ENCODE measurements at places on chromosomes 16 and 17. TPM values are rescaled to one million over a fixed set of nuclear protein-coding genes. Genes with fewer than 3 reads are reported as not detected.

DNA sequence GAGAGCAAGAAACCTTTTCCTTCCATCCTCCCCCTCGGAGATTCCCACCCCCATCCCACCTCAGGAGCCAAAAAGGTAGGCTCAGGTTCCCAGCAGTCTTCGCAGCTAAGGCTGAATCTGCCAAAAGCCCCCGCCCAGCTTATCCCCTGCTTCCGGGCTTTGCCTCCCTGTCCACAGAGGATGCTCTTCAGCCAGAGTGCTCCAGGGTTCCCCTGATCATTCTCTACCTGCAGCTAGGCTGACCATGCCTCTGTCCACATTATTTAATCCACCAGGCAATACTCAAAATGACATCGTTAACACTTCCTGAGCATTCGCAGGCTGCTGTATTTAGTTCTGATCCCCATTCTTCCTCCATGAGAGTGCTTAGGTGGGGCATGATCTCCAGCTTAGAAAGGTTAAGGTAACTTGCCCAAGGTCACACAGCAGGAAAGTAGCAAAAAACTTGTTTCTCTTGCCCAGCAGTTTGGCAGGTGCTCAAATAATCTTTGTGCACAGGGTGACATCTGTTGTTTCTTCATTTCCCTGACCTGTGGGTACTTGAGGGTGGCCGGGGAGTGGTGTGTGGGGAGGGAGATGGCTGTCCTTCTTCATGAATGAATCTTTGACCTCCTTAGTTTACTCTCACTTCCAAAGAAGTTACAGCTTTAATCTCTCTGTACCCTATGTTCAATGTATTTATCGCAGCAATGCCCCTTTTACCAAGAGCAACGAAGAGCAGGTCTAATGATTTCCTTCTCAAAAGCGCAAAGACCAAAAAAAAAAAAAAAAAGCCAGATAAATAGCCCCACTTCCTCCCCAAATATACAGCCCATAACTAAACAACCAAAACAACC, 848 bp upstream of the TBKBP1 start:
- DNase-seq, result no peak

DNA sequence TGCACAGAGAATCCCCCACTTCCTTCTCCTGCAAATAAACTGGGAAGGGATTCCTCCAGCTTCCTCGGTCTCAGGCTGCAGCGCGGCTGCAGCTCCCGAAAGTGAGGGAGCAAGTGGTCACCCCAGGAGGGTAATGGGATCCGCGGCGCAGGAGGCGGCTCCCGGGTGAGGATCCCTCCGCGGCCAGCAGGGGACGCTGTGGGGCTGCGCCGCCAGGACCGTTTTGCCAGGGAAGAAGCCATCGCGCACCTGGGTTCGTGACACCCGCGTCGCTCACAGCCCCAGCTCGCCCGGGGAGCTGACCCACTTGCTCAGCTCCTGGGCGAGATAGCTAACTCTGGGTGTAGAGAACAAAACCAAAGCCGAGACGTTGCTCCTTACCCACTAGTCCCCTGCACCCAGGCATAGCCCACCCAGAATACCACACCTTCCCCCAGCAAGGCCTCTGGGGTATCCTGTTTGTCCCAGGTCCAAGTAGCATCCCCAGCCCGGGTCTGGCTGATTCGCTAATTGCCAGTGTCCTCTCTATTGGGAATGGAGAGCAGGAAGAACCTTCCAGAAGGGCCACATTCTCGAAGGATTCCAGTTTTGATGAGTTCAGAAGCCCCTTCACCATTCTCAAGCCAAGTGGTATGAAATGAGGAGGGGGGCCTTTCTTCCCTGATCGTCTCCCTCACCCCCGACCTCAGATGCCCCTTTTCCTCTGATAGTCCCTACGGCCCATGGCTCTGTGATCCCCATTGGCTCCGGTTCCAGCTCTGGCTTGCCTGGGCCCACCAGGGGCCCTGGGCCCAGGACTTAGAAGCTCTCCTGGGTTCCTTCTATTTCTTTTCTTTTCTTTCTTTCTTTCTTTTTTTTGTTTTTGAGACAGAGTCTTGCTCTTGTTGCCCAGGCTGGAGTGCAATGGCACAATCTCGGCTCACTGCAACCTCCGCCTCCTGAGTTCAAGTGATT, 14.1 kb downstream of the CYGB start:
- DNase-seq, result peak; percentile 88

Gene KRT15
- total RNA-seq, result 144 TPM

GRCh38 chr16:27403601-27403992, 1.6 kb downstream of the IL21R start:
- DNase-seq, result no peak

Gene ADORA2B
- 118 TPM for total RNA-seq

GRCh38 chr17:79997011-79997660, 38.5 kb downstream of the TBC1D16 start:
- no peak for DNase-seq

GRCh38 chr16:52470585-52470984, 76.4 kb downstream of the TOX3 start:
- DNase-seq, result no peak

DNA sequence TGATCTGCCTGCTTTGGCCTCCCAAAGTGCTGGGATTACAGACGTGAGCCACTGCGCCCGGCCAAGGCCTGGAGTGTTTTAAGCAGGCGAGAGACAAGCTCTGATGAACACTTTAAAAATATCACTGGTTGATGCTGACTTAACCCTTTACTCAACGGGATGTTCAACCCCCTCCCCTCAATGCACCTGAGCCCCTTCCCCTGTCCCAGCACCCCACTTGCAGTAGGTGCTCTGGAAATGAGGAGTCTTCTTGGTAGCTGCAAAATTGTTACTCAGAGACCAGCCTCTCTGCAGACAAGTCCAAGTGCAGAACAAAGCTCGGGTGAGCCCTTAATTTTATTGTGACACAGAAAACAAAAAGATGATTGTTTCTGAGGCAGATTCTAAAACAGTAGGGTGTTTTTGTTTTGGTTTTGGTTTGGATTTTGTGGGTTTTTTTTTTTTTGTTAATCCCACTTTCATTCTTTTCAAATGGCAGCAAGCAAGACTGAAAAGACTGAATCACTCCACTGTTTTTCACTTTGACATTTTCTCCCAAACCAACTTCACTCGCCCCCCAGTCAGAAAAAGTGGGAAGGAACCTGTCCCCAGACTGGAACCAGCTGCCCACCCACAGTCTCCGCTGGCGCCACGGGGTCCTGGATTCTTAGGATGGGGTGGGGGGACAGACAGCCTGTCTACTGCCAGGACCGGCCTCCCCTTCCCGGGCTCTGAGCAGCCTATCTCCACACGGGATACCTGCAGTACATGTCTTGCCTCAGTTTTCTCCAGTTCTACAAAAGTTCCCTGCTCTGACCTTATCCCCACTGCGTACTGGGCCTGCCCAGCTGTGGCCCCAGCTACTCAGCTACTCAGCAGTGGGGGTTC, 5.2 kb upstream of the PLLP start:
- no peak for DNase-seq

DNA sequence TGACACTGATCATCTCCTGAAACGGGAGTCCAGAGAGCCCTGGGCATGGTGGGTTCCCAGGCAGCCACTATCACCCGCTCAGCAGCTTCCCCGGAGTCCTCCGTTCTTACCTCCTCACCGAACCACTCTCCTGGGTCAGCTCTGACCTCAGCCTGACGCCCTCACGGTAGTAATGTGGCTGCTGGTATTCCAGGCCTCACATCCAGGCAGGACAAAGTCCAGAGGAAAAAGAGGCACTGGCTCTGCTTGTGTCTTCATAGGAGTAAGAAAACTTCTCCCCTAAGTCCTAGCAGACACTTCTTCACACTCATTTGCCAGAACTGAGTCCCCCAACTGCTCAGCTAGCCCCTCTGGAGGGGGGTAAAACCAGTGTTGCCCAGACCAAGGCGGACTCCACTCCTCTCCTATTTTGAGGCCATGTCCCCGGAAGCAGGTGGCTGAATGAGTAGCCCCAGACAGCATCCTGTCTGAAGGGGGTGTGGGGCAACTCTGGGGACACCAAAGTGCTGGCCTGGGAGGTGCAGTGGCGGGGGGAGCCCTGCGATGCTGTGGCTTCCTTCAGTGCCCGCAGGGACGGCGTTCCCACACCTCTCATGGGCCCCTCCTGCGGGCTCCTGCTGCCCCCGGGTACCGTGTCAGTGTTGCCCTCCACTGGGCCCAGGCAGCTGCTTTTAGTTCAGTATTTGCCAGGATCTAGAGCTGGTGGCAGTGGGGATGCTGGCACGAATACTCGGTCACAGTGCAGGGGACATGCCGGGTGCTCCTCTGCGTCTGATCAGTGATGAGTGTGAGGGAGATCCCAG, 5.4 kb downstream of the FSCN2 start:
- no peak for DNase-seq

- no peak for DNase-seq
Observed at GRCh38 chr17:40564195-40564882, 933 bp downstream of the CCR7 start.

DNA sequence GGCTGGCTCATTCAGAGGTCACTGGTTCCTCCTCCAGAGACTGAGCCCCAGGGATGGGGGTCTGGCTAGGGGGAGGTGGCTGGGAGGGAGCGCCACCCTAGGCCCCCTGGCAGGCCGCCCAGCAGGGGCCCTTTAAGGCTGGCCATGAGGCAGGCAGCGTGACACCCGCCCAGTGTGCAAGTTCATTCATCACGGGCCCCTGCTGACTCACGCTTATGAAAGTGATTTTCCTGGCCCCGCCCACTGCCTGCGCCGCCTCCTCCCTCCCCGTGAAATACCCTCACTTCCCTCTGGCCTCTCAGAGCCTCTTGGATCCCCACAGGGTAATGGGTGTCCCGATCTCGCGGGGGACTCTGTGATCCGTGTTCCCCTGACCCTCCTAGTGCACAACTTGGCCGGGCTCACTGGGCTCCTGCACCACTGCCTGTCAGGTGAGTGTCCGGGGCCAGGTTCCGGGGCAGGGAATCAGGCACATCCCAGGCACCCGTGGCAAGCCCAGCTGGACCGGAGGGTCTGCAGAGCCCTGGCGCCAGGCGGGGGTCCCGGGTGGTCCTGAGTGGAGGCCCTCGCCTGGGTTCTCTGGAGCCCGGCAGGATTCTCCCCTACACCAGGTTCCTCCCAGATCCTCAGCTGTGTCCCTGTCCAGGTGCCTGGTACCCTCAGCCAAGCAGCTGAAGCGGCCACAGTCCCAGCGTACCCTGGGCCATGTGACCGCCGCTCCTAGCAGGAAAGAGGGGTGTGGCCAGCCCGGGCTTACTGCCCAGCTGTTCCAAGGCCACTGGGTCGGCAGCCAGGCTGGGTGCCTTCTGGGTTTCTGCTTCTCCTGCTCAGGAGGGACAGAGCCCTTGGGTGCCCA, at the start of gene OSGIN1:
Gene OSGIN1, plus strand, starts transcription at position 301 of the 856 bp plus-strand sequence. CDS start 4,432 bp downstream, outside the sequence.
- peak; percentile 88 for DNase-seq

DNA sequence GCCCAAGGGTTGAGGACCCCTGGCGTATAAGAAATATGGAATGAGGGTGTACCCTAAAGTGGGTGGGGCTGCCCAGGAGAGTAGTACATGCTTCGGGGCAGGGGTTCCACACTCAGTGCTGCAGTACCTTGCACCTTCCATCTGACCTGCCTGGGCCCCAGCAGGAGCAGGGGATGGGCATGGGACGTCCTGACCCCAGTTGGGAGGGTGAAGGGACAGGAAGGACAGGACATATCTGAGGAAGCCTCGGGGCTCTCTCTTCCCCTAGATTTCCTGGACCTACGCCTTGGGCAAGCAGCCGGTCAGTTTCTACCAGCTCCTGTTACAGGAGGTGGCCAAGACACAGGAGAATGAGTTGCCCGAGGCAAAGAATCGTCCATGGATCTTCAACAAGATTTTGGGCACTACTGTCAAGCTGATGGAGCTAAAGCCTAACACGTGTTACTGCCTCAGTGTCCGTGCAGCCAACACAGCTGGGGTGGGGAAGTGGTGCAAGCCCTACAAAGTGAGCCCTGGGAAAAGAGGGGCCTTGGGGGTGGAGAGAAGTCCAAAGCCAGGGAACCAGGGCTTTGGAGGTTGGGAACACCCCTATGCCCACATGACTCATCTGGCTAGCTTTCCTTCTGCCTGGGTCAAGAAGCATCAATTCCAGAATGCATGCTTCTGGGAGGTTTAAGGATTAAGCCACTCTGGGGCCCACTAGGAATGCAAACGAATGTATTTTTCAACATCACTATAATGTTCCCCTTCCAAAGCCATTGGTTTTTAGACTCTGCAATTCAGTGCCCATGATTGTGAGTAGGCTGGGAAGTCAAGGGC, 7.9 kb downstream of the FNDC8 start:
- no peak for DNase-seq
